CD4-positive, alpha-beta T cell treated with Interferon gamma for 1 hour (primary cell): ENCODE measurements at places on chromosomes 1 and 21.

DNA sequence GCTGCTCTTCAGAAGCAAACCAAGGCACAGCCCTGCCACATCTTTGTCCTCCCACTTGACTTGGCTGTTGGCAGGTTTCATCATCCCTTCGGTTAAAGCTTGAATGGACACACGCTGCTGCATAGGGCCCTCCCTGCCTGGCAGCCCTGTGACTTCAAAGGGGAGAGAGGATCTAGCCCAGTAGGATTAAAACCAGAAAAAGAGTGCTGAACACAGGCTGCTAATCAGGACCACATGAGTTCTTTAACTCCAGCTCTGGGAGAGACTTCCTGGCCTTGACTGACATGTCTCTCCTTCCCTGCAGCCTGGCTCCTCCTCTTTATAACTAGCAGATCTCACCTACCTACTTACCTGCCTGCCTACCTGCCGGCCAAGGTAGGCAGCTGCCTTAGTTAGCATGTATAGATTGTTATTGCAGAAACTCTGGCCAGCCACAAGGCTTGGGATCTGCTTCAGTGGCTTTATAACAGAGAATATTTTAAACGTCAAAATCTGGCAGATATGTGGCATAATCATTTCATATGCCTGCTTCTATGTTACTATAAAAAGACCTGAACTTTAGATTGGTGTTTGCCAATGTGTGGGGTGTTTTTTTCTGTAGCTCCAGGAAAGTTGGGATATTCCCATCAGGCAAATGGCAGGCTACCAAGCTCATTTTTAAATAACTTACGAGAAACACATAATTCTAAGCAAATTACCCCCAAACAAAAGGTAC lies 49.4 kb downstream of the ERG start:
- DNase-seq = no peak

DNA sequence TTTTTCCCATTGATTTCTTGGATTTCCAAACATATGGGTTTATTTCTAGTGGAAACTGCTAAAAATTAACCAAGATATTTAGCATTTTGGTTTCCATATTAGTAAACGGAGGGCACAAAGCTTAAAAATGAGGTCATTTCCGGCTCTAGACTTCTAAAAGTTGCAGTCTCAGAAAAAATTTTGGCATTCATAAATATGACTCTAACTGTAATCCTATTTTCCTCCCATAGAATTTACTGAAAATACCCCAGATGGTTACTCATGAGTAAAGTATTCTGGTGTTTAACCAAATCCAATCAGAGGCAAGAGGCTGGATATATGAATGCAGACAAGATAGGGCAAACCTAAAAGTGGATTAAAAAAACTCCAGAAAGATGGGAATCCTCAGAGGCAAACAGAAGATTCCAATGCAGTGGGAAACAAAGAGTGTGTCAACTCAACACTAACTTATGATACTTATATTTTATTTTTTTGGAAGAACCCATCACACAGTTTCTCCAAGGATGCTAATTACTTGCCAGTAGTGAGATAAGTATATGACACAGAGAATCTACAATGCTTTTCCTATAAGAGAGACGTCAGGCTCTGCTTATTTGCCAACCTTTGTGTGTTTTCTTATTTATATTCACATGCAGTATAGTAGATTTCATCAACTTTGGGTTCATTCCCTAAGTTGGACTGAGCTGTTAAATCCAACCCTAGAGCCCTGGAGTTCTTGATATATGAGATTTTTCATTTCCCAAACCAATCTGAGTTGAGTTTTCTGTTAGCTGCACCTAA lies 90.1 kb upstream of the BCL10 start:
- no peak for DNase-seq

DNA sequence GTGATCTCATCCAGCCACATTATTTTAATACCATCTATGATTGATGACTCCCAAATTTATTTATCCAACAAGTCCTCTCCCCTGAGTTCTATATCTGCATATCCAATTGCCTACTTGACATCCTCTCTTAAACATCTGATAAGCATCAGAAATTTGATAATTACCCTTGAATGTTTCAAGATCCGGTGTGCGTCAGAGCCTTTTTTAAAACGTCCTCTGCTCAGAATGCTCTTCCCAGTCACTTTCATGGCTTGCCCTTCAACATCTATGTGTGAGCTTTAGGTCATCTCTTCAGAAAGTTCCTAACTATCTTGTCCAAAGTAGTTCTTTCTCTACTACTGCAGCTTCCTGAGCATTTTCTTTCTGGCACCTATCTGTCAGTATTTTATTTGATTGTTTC lies 364.3 kb downstream of the PLPP3 start:
- no peak for DNase-seq

GRCh38 chr1:160171980-160172379 lies 18.4 kb upstream of the CASQ1 start:
- no peak for DNase-seq

GRCh38 chr1:100622966-100623762 lies 85.2 kb downstream of the GPR88 start:
- DNase-seq = no peak

GRCh38 chr1:94067196-94067595 lies 53.8 kb downstream of the ABCA4 start:
- no peak for DNase-seq

DNA sequence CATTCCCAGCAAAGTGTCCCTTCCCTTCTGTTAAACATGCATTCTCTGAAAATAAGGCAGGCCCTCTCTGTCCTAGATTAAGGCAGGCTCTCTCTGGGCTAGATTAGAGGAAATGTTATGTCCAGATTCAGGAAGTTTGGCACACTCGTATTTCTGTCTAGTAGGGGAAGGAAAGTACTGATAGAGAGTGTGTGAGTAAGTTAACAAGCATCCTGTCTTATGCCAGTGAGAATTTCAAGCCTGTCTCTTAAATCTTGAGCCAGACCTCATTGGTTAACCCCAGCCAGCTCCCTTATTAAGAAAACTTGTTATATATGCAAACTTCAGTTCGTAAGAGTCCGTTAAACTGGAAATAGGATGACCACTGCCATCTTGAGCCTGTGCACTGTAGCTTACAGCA lies 31.6 kb downstream of the IGSF5 start:
- DNase-seq = no peak

DNA sequence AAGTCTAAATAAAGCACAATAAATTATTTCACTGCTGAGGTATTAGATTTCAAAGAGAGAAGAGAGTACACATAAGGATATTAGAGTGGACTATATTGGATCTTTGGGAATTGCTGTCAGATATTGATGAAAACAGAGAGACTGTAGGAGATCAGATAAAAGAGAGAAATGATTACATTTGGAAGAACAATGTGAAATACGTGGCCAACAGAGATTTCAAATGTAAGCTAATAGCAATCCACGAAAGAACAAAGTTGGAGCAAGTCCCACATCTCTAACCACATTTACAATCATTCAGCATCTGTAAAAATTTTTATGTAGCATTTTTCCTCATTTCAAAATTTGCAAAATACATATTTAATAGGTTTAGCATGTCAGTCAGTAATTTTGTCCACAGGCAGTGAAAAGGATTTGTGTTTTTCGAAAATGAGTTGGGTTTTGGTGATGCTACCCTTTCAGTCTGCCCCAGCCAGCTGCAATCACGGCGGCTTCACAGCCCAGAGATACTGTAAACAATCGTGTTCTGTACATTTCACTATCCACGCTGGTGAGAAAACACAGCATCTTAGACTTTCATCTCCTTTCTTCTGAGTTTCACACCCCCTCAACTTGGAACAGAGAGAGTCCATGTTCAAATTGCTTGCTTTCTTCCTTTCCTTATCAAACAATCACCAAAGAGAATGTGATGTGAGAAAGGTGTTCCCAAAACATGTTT lies 209.1 kb upstream of the LYPLAL1 start:
- DNase-seq = no peak

- no peak for DNase-seq
These were observed 16.2 kb downstream of the OLFML2B start for GRCh38 chr1:162007466-162007865.

DNA sequence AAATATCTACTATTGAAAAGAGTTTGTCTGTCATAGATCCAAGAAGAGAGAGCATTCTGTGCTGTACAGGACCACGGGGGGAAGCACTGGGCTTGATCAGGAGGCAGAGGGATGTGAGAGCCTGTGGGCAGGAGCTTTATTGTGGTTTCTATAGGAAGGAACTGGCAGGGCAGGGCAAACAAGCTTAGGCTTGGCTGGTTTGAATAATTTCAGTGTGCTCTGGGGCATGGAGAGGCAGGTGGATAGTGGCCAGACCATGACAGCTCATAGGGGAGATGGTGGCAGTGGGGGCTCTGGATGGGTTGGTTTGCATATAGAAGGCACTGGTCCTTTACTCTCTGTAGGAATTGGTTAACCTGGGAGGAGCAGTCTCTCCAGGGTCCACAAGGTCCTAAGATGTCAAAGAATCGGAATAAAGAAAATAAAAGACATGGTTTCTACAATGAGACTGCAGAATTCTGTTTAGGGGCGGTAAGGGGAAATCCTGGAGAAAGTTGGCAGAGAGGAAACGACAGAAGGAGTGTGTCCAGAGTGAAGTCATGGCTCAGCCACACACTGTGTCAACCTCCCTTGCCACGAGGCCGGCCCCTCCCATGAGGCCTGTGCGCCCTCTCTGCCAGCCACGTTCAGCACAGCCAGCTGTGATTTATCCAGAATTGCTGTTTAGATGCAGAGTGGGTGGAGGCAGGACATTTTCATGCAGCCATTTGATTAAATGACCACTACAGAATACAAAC lies 81.7 kb upstream of the PGBD5 start:
- DNase-seq = no peak

DNA sequence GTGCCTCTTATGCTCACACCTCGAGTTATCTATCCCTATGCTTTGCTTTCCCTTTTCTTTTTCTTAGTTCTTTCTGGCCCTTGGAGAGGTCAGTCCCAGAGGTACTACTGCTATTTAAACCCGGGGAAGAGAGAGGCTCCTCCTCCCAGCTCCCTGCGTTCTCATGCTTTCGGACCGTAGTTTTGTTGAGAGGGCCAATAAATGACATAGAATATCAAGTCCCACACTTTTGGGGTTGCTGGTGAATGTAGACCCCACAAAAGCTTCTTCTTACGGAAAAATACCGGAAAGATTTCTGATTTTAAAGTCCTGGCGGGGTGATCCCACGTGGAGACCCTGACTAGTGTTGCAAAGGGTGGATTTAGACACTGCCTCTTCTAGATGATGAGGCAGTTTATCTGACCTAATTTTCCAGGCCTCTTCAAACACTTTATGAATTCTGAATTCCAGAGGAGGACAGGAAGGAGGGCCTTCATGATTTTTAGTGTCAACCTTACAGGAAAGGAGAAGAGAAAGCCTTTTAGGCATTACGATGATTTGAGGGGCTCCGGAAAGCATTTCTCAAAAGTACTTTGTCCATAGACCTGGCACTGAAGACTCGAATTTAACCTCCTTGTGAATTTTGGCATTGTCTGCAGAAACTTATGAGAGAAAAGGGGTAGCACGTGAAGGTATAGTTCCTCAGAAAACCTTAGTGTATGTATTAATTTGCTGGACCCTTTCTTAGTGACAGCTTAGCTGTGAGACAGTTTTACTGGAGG lies 694 bp downstream of the TMEM167B start:
- DNase-seq = peak; percentile 6

- no peak for DNase-seq
These were observed 43.2 kb upstream of the LYPLAL1 start for GRCh38 chr1:219130366-219130935.

DNA sequence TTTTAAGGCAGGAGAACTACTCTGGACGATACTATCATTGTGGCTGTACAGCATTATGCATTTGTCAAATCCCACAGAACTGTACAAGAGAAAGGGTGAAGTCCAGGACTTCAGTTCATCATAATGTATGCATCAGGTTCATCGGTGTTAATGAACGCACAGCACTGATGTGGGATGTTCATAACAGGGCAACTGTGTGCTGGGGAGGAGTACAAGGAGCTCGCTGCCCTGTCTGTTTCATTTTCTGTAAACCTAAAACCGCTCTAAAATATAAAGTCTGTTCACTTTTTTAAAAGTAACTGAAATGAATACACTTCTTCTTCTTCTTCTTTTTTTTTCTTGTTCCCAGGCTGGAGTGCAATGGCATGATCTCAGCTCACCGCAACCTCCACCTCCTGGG lies 25.0 kb downstream of the TMPRSS2 start:
- no peak for DNase-seq

GRCh38 chr1:37721565-37721964 lies 29.2 kb downstream of the CDCA8 start:
- no peak for DNase-seq

GRCh38 chr1:48021792-48022191 lies 24.6 kb upstream of the TRABD2B start:
- DNase-seq = no peak

GRCh38 chr1:218813237-218813636 lies 360.4 kb upstream of the LYPLAL1 start:
- no peak for DNase-seq

DNA sequence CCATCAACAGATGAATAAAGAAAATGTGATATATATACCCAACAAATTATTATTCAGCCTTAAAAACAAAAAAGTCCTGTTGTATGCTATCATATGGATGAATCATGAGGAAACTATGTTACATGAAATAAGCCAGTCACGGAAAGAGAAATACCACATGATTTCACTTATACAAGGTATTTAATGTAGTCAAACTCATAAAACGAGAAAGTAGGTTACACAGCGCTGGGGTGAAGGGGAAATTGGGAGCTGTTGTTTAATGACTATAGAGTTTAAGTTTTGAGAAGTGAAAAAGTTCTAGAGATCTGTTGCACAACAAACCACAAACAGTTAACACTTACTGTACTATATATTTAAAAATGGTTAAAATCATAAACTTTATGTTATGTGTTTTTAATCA lies 58.5 kb downstream of the SLC25A24 start:
- DNase-seq = no peak

GRCh38 chr1:23167353-23168078 lies 1.1 kb downstream of the LUZP1 start:
- peak; percentile 9 for DNase-seq

DNA sequence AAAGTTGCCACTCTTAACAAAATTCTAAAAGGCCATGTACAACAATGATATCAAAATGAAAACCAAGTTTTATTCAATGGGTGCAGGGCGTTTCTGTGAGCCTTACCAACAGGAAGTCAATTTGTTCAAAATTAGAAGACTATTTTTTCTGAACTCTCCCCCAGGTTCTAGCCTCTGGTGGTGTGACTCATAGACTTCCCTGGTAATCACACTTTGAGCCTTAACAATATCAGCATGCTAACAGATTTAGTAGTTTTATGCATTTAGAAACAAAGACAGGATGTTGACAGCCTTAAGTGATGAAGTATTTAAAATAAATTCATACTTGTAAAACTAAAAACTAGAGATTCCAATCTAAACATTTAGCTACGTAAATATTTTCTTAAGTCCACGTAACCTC lies 88.4 kb downstream of the LRRC8C start:
- no peak for DNase-seq

DNA sequence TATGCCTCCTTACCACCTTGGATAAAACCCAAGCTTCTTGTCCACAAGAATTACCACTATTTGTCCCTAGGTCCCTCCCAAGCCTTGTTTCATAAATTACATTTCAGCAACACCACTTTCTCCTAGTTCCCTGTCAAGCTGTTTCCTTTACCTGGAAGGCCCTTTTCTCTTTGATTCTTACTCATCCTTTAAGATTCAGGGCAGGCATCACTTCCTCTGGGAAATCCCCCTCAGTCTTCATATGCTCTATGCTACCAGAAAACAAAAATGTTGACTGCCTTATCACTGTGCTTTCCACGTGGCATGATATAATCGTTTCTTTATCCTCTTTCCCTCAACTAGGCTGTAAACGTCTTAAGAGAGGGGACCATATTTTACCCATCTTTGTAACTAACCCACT lies 102.7 kb downstream of the LYST start:
- no peak for DNase-seq
